Stimulated activated CD4-positive, alpha-beta T cell treated with anti-CD3 and anti-CD28 coated beads, TNF-alpha, amount 100 ng/mL, for 24 hours (primary cell): ENCODE measurements at places on chromosomes 13 and 19.

DNA sequence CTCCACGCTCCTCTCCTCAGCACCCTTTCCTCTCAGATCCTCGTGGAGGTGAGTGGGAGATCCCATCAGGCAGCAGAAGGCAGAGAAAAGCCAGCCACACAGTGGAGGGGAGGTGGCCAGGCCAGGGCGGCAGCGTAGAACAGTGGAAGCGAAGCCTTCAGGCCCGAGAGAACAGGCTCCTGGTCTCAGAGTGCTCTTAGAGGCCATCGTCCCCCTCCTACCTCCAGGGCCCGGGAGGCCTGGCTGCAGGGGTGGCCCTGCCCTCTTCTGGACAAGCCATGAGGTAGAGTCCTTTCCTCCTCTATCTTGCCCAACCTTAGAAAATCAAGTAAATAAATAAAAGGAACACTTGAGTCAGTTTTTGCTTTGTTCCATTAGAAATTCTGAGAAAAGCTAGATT, 202.0 kb downstream of the KATNAL1 start:
- no peak for DNase-seq

- no peak for DNase-seq
Measured at GRCh38 chr13:96020931-96021330, 32.3 kb downstream of the UGGT2 start.

DNA sequence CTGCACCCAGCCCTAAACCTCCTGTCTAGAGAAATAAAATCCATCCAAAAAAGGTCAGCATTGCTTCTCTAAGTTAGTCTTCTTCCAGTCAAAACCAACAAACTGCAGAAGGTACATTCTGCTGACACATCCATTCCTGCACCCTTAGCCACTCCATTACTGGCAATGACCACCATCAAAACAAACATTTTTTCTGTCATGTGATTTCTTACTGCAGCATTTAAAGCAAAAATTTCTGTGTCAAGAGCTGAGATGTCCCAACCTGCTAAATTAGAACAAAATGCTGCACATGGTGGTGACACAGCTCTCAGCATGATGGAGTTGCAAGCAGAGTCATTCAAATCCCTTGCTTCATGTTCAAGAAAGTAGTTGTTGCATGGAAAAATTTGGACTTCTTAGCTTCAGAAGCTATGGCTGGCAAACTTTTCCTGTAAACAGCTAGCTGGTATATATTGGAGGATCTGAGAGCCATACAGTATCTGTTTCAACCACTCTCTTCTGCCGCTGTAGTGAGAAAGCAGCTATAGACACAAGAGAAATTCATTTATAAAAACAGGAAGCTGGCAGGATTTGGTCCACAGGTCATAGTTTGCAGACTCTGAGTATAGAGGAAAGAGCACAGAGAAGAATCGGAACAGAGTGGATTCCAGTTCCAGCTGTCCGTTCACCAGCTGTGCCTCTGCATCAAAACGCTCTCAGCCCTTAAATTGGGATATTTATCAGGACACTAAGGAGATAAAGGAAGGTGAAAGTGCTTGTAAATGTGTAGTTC, 17.4 kb downstream of the RUBCNL start:
- DNase-seq: no peak

DNA sequence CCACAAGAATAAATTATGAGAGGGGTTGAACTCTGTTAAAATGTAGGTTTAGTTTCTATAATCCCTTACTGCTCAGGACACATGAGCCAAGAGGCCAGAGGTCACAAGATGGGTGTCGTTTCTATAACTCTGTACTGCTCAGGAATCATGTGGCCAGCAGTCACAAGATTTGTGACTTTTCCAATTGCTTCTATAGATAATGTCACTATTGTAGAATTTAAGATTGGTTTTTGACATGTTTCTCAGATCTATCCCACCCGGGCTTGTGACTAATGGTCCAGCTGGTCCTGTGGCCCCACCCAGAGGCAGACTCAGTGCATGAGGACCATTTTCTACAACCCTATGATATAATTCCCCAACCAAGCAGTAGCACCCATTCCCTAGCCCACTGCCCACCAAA, 662.0 kb upstream of the KLF12 start:
- no peak for DNase-seq

GRCh38 chr13:31880851-31881494, 141.6 kb downstream of the RXFP2 start:
- no peak for DNase-seq

- no peak for DNase-seq
Measured at GRCh38 chr19:46213156-46213555, 16.4 kb upstream of the IGFL1 start.

DNA sequence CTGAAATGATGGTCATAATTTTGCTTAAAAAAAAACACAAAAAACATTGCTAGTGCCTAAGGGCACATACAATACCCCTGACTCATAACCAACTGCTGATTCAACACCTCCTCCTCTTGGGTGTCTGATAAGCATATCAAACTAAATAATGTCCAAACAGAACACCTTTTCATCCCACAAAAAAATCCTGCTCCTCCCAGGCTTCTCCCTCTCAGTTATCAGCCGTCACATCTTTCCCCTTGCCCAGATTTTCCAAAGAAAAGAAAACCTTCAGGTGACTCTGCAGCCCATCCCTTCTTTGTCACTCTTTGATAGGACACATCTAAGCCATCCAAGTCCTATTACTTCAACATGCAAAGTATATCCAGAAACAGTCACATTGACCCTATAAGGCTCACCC, 46.9 kb downstream of the ABCC4 start:
- no peak for DNase-seq

DNA sequence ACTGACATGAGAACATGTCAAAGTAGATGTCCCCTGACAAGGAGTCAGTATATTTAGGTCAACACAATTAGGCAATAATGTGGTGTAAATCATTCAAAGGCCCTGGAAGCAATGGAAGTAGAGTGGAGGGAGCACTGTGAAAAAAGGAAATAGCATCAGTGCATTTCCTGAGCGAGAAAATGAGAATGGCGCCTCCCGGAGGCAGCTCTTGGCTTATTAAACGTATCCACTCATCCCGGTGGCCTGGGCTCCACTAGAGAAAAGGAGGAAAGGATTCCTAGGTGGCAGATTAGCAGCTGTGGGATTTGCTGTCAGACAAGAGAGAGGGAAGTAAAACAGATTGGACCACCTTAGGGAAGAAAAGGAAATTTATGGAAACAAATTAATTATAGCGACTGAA, 173.7 kb upstream of the TMTC4 start:
- no peak for DNase-seq

DNA sequence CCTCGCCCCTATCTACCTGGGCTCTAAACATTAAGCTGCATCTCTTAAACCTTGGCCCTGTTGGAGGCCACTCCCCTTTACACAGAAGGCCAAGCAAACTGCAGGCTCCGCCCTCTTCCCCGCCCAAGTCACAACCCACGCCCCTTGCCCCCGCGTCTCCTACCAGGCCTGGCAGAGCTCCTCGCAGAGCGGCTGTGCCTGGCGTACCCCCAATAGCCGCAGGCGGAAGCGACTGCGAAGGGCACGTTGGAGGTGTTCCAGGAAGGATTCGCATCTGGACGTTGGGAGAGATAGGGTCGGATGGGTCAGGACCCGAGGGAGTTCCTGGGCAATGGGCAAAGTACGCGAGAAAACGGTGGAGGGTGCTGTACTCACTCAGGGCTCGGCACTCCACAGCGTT, 5.9 kb downstream of the RTBDN start:
- DNase-seq: no peak

DNA sequence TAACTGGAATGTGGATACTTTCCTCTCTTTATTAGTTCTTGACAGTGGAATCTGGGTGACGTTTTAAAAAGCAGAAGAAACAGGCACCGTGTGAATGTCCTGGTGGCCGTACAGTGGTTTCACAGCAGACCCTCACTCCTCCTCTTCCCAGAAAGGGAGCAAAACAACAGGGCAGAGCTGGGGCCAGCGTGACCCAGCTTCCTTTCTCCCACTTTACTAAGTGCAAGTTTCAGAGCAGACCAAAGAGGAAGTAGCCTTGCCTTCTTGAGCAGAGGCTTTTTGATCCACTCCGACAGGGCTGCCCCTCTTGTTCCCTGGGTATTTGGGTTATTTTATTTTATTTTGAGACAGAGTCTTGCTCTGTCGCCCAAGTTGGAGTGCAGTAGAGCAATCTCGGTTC, 19.6 kb upstream of the C19orf33 start:
- DNase-seq: no peak

- DNase-seq: no peak
Measured at GRCh38 chr13:93226065-93226622, 463 bp upstream of the GPC6 start.

GRCh38 chr19:1045247-1045603, 5.3 kb downstream of the ABCA7 start:
- DNase-seq: no peak

DNA sequence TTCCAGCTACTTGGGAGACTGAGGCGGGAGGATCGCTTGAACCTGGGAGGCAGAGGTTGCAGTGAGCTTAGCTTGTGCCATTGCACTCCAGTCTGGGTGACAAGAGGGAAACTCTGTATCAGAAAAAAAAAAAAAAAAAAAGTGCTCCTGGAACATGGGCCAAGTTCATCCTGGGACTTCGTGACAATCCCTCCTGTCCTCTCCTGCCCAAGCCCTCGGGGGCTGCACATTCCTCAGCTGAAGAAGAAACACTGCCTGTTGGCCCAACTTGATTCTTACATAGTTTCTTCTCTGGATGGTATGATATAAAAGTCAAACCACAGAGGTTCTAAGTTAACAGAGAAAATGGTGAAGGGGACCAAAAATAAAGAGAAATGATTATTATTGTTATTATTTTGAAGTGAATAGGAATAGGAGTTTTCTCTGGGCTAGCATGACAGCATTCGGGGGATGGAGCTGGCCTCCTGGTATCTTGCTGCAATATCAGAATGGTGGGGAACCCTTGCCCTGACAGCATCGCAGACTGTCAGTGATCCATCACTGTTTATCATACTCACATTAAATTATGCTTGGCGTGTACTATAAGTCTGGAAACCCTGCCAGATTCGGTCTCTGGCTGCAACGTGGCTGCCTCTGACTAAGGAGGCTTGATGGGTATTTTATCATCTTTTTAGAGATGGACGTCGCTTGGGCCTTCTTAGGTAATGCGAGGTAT, 113.7 kb upstream of the OXGR1 start:
- no peak for DNase-seq

- no peak for DNase-seq
Measured at GRCh38 chr13:65679240-65679639, 1550.9 kb downstream of the PCDH9 start.

GRCh38 chr19:4930664-4931063, 21.4 kb downstream of the UHRF1 start:
- DNase-seq: no peak

- DNase-seq: peak; percentile 82
Measured at GRCh38 chr19:44093931-44094765, at the start of gene ZNF224. Gene ZNF224 (plus strand): TSS chr19:44094361. CDS start chr19:44097874, 3,513 bp downstream.

- no peak for DNase-seq
Measured at GRCh38 chr13:48094404-48094780, 512 bp downstream of the MED4 start.

DNA sequence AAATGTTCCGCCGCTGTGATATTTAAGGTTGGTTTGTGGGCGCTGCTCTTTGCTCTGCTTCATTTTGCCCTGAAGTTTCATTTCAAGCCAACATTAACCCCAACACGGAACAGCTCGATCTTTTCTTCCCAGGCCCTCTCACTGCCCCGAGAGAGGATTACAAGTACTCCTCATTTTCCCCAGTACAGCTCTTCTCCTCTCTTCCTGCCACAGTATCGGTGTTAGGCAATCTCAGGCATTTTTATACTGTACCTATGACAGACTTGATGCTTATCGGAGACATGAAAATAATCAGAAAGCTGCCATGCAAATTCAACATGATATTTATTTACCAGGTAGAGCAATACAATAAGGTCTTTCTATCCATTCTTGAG, 1.3 kb upstream of the EDNRB start:
- no peak for DNase-seq

DNA sequence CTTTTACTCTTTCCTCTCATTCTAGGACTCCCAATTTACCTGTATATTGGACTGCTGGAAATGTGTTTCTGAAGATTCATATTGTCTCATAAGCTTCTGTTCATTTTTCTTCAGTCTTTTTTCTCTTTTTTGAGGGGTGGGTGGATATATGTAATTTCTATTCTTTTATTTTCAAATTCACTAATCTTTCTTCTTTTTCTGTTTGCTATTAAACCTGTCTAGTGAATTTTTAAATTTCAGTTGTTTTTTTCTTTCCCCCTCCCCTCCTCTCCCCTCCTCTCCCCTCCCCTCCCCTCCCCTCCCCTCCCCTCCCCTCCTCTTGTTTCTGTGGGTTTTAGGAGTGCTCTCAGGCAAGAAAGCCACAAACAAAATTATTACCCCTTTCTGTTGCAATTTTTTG, 16.9 kb upstream of the ZNF527 start:
- DNase-seq: no peak

DNA sequence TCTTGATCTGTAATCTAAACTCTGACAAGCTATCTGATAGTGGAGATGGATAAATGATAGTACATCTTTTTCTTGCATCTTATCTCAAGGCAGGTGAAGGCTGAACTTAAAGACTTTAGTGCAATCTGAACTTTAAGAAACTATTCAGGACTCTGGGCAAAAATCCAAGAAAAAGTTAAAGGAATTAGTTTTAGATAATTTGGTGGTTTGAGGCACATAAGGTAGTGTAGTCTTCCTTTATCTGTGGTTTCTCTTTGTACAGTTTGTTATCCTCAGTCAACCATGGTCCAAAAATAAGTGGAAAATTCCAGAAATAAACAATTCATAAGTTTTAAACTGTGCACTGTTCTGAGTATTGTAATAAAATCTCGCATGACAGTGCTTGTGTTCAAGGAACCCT, 172.9 kb downstream of the UGGT2 start:
- no peak for DNase-seq

DNA sequence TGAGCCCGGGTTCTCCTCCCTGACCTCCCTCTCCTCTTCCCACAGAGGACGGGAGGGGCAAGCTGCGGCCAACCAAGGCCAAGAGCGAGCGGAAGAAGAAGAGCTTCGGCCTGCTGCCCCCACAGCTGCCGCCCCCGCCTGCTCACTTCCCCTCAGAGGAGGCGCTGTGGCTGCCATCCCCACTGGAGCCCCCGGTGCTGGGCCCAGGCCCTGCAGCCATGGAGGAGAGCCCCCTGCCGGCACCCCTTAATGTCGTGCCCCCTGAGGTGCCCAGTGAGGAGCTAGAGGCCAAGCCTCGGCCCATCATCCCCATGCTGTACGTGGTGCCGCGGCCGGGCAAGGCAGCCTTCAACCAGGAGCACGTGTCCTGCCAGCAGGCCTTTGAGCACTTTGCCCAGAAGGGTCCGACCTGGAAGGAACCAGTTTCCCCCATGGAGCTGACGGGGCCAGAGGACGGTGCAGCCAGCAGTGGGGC, 162.2 kb downstream of the KDM4B start:
- DNase-seq: no peak
